ENCODE measurements at places on chromosomes 7 and 10.

- no peak for DNase-seq
These were observed 139.3 kb upstream of the TCF7L2 start for GRCh38 chr10:112810711-112811151.

GRCh38 chr10:119498889-119499676, 43.4 kb downstream of the RGS10 start:
- DNase-seq = no peak

DNA sequence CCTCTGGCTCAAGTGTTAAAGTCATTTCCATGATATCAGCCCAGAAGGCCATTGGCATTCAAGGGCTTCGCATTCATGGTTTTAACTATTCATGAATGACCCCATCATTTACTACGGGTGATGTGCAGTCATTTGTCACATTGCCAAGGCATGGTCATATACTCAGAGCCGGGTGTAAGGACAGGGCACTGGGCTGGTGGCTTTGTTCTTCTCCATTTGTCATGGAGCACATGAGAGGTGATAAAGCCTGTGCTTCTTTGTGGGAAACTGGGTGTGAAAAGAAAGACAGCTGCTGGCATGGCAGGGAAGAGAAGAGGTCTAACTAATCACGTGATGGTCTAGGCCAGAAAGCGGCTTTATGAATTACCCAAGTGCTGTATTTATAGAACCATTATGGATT, 132.2 kb upstream of the PLXNA4 start:
- DNase-seq = no peak

GRCh38 chr10:58968389-58968755, 208.1 kb upstream of the PHYHIPL start:
- DNase-seq = no peak

- DNase-seq = no peak
These were observed 64.9 kb downstream of the DNAJB9 start for GRCh38 chr7:108634535-108634934.

DNA sequence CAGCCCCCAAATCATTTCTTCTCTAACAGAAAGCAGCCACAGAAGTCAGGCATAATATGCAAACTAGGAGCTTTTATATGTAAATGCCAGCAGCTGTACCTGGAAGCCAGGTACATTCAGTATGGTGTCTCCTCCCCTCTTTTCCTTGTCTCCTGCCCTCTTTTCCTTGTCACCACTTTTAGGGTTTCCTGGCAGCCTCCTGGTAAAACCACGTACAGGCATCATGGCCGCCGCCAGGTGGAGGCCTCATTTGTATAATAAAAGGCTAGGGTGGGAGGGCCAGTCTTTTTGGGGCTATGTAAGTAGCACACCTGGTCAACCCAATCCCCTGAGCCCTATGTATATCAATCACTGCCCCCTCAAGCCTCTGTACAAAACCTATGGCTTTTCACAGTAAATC, 28.7 kb downstream of the PDZD8 start:
- no peak for DNase-seq

Measured in esophagus squamous epithelium (tissue), 5 donors.